Hypothalamus (tissue), 51 donors: ENCODE measurements at places on chromosomes 5 and 9.

DNA sequence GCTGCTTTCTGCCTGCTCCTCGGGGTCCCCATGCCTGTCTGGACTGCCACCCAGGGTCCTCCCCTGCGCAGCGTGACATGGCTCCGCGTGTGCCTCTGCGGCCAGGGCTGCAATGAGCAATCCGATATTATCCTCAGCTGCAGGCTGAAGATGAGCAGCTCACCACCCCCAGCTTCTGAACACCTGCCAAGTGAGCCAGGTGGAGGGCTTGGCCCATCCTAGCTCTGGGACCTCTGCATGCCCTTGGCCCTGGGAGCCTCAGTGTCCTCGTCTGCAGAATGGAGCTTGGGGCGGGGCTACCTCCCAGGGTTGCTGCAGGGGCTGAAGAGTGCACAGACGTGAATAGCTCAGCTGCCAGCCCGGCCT, 4.1 kb upstream of the MYMK start:
- no peak for DNase-seq

DNA sequence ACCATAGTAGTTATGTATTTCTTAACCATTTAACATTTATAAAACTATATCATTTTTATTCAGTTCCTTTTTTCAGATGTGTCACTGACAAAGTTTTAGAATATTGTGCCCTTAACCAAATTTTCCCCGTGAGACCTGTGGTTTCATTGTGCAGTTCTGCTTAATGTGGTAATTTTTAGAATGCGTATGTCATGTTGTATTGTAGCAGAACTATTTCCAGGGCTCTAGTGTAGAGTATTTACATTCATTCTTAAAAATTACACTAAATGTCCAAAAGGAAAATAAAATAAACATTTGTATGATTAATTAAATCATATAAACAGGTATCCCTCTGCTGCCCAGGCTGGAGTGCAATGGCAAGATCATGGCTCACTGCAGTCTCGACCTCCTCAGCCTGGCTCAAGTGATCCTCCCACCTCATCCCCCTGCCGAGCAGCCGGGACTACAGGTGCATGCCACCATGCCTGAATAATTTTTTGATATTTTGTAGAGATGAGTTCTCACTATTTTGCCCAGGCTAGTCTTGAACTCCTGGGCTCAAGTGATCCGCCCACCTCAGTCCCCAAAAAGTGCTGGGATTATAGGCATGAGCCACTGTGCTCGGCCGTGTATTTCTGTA, 15.4 kb downstream of the SERINC5 start:
- DNase-seq, result no peak

- DNase-seq, result no peak
These were observed 210.1 kb upstream of the MVB12B start for GRCh38 chr9:126116351-126117157.

DNA sequence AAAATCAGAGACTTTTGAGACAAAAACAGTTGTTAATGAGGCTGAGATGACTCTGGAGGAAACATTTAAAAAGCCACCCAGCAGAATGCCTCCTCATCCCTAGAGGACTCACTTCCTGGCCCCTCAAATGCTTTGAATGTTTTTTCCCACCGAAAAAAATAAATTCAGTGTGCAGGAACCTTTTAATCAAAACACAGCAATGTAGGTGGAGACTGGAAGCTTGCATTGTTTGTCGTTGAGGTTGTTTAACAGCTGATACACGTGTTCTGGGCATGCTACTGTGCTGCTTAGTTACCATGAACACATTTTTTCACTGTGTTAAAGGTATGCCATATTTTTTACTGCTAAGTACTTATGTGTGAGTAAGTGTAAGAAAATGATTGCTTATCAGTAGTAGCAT, 65.7 kb upstream of the ADCY2 start:
- no peak for DNase-seq

- DNase-seq, result no peak
These were observed 574.5 kb upstream of the ARRDC3 start for GRCh38 chr5:91957666-91958065.

DNA sequence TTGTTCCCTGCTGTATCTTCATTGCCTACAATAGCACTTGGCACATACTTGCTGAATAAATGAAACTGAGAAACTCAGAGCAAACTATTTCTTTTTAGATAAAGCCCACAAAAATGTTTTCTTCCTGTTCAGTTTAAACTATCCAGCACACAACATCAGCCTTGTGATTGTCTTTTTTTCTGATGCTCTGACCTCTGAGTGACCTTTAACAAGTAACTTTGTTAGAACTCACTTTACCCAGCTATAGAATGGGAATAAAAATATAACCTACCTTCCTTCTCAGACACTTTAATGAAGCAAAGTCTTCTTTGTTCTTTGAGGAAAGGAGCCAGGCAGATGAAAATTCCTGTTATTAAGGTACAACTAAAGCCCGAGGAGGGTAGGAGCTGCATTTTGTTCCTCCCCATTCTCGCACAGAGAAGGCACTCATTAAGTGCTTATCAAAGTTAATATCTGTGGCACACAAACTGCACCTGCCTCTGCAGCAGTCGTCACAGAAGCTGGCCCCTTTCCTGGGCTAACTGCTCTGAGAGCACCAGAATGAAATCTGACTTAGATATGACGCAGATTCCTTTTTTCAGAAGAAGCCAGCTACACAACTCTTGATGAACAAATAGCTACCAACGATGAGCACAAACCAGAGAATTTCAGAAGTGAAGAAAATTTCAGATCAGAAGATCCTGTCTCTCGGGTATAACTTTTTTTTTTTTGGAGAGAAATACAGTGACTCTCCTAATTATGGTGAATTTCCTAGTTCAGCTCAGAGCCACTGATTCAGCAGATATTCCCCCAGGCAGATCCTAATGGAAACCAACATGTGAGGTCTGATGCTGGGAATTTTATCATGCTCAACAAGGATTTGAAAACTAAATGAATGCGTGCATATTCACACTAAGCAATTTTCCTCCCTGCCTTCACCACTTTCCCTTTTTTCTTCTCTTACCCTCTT, 31.0 kb upstream of the NR3C1 start:
- DNase-seq, result no peak

DNA sequence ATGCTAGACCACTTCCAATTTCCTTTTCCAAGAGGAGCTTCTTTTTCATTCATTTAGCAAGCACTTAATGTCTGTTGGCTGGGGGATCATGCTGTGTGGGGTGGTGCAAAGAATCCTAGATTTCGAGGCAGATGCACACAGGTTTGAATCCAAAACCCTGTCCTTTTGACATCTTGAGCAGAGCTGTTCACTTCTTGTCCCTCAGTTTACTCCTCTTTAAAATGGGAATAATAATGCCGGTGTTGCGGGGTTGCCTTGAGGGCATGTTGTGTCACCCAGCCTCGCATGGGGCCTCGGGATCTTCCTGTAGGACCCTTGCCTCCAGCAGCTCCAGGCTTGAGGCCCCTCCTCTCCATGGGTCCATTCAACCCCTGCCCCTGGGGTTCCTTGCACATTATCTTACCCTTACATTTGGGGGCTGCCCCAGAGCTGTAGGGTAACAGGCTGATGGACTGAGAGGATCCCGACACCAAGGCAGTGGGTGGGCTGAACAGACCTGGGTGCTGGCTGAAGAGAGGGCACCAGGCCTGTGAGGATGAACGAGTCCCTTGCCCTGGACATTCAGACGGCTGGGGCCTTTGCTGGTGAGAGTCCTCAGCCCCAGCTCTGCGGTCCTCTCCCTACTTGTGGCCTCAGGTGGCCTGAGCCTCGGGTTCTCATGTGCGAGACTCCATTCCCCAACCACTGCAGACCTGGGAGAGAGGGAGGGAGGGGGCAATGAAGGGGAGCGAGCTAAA, 145.8 kb downstream of the BARX1 start:
- DNase-seq, result no peak

- no peak for DNase-seq
These were observed 15.2 kb upstream of the SNCAIP start for GRCh38 chr5:122296871-122297270.

GRCh38 chr5:36690041-36690961, 83.9 kb downstream of the SLC1A3 start:
- DNase-seq, result peak; percentile 46

DNA sequence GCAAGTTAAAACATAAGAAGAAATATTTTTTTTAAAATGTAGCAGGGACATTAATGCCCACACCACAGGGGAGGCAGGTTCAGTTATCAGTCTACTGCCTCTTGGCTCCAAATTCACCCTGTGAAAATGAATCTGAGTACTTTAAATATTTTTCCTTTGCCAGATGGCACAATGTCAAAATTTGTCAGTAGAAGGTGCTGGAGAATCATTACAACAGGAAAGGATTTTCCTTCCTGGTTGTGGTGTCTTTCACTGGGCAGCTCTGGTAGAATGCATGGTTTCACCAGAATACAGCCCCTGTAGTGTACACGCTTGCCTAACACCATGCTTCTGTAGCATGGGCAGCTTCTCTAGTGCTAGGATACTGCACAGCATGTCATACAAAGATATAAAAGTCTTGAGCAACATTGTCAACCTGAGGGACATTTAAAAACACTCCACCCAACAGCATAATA, 9.7 kb upstream of the SREK1 start:
- no peak for DNase-seq

DNA sequence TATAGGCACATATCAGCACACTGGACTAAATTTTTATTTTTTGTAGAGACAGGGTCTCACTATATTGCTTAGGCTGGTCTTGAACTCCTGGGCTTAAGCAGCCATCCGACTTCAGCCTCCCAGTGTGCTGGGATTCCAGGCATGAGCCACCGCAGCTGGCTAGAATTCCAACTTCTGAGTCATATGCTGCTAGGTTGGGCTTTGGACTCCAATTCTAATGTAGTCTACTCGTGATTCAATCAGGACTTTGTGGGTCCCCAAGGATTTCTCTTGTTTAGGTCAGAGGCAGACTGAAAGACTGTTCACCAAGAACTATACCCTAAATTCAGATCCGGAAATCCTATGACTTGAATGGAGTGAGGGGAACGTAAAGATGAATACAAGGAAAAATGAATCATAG, 68.2 kb upstream of the CHD1 start:
- no peak for DNase-seq

DNA sequence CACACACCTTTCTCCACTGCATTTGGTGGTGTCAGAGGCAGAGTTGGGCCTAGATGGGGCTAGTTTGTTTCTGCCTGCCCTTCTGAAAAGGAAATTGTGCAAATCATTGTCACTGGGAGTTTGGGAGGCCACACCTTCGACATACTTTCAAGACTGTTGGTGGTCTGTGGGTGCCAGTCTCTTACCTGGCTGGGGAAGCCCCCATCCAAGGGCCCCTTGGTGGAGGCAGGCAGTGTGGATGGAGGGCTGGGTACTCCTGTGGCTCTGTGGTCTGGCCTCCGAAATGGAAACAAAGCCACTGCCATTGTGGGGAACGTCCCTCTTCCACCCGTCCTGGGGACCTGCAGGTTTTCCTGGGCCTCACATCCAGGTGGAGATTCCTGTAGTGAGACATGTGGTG, 10.9 kb upstream of the PHYHD1 start:
- DNase-seq, result no peak

DNA sequence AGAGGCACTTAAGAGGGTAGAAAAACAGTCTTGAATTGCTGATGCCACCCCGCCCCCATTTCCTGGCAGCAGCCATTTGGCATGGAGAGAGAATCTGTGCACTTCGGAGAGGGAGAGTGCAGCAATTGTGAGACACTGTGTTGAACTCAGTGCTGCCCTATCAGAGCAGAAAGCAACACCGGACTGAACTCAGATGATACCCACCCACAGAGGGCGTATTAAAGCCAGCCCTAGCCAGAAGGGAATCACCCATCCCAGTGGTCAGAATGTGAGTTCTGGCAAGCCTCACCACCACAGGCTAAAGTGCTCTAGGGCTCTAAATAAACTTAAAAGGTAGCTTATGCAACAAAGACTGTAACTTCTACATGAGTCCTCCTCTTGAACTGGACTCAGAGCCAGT, 88.4 kb upstream of the RGS7BP start:
- DNase-seq, result no peak

GRCh38 chr5:146860213-146860893, 18.2 kb downstream of the PPP2R2B start:
- DNase-seq, result no peak

- DNase-seq, result no peak
These were observed 56.9 kb upstream of the TRIO start for GRCh38 chr5:14086261-14086660.

- DNase-seq, result no peak
These were observed 46.5 kb downstream of the P4HA2 start for GRCh38 chr5:132181011-132181629.

GRCh38 chr5:80937584-80938356, 22.4 kb upstream of the RASGRF2 start:
- DNase-seq, result no peak

DNA sequence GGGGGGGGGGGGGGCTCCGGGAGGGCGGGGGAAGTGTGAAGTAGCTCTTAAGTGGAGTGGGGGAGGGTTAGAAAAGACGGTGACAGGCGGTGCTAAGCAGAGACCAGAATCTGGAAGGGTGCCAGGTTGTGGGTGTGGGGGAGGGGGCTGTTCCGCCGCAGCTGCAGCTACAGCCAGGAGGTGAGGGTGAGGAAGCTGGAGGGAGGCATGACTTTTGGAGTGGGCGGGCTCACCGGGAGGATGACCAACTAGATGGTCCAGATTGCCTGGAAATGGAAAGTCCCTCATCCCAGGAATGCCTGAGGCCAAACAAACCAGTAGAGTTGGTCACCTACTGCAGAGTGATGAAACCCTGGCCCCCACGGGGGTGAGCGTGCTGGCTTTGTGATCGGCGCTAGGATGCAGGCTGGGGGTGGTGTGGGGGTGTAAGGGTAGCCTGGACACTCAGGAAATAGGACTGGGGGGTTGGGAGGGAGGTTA, 158.1 kb upstream of the SHB start:
- no peak for DNase-seq

DNA sequence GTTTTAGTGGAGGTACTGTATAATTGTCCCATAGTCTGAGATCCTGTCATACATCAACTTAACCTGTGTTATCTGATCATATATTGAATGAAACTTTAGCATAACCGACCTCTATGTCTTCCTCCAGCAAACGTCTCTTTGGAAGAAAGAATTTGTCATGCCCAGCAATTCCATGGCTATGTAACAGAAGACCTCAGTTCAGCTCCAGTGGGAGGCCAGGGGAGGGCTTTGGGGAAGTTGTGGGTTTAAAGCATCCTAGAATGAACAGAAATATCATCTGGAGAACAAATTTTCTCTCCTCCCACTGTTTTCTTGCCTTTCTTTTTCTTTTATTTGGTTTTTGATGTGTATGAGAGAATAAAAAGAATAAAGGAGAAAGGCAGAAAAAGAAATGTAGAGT, 164.5 kb downstream of the GAS1 start:
- DNase-seq, result no peak

DNA sequence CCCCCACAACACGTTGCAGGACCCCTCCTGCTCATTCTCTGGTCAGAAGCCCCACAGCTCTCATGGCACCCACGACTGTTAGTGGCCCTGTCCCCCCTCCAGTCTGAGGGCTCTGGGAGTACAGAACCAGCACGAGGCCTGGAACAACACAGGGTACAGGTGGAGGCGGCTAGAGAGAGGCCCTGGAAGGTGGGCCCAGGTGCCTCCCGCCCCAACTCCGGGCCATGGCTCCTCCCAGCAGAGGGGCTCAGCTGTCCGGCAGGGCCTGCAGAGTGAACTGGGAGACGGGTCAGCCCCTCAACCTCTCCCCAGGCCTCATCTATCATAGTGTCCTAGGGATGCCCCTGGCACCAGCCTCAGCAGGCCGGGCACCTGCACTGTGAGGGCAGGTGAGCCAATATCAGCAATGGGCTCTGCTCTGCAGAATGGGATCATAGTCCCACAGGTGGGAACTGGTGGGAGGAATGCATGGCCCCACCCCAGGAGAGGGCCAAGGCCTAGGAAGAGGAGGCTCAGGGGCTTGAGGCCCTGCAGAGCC, 58.6 kb downstream of the BARX1 start:
- no peak for DNase-seq

- DNase-seq, result no peak
These were observed 307.3 kb upstream of the NREP start for GRCh38 chr5:112064271-112064701.

GRCh38 chr9:34954225-34954624, 3.9 kb upstream of the PHF24 start:
- no peak for DNase-seq
